ENCODE measurements at places on chromosomes 2 and 18. TPM values are rescaled to one million over a fixed set of nuclear protein-coding genes. Genes with fewer than 3 reads are reported as not detected.

GRCh38 chr18:36655930-36656329 lies 172.9 kb downstream of the TPGS2 start:
- peaks cover 3% of the 10 kb centered on the region for H3K27me3 ChIP-seq
- no peaks in the 10 kb centered on the region for H3K36me3 ChIP-seq
- H3K4me1 ChIP-seq = peaks cover 1% of the 10 kb centered on the region
- no peak overlapping the region for H3K4me3 ChIP-seq

GRCh38 chr2:163800951-163801381 lies 65.2 kb upstream of the FIGN start:
- no peak overlapping the region for H3K27ac ChIP-seq
- no peaks in the 10 kb centered on the region for H3K27me3 ChIP-seq
- H3K36me3 ChIP-seq = no peaks in the 10 kb centered on the region
- DNase-seq = no peak

- peak overlapping the region; percentile 67 for H3K4me3 ChIP-seq
- H3K27ac ChIP-seq = no peak overlapping the region
- H3K27me3 ChIP-seq = peaks cover 10% of the 10 kb centered on the region
- H3K4me1 ChIP-seq = peaks cover 31% of the 10 kb centered on the region
- no peaks in the 10 kb centered on the region for H3K36me3 ChIP-seq
Observed at GRCh38 chr2:37324536-37324785, 172 bp downstream of the PRKD3 start.

GRCh38 chr2:198282061-198282460 lies 477.7 kb downstream of the PLCL1 start:
- no peak overlapping the region for H3K4me3 ChIP-seq
- DNase-seq = no peak
- no peaks in the 10 kb centered on the region for H3K4me1 ChIP-seq
- no peaks in the 10 kb centered on the region for H3K36me3 ChIP-seq

GRCh38 chr2:240290432-240291336 lies 144.8 kb upstream of the GPC1 start:
- H3K36me3 ChIP-seq = no peaks in the 10 kb centered on the region
- peaks cover 11% of the 10 kb centered on the region for H3K27me3 ChIP-seq
- H3K27ac ChIP-seq = peak overlapping the region; percentile 62
- no peak for DNase-seq

- peaks cover 13% of the 10 kb centered on the region for H3K4me1 ChIP-seq
- peaks cover 10% of the 10 kb centered on the region for H3K36me3 ChIP-seq
- no peak overlapping the region for H3K27ac ChIP-seq
- H3K27me3 ChIP-seq = no peaks in the 10 kb centered on the region
Observed at GRCh38 chr2:172465417-172466334, 38.3 kb downstream of the ITGA6 start.

DNA sequence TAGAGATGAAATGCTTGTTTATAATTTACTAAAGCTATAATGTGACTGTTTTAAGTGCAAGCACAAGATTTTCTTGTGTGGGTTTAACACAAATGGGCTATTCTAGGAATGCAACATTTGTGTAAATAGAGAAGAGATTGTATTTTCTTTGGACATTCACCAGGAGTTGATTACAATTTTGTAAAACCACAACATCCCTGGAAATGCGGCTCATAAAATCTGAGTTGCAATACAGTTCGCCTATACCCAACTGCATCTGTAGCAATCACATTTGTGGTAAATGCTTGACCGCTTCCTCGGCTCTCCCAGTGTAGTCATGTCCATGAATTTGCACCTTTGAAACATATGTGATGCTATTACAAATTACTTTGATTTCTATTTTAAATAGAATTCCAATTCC lies 348.7 kb upstream of the CDH20 start:
- H3K4me3 ChIP-seq = no peak overlapping the region
- no peaks in the 10 kb centered on the region for H3K27me3 ChIP-seq
- H3K27ac ChIP-seq = no peak overlapping the region
- DNase-seq = no peak
- H3K4me1 ChIP-seq = no peaks in the 10 kb centered on the region

DNA sequence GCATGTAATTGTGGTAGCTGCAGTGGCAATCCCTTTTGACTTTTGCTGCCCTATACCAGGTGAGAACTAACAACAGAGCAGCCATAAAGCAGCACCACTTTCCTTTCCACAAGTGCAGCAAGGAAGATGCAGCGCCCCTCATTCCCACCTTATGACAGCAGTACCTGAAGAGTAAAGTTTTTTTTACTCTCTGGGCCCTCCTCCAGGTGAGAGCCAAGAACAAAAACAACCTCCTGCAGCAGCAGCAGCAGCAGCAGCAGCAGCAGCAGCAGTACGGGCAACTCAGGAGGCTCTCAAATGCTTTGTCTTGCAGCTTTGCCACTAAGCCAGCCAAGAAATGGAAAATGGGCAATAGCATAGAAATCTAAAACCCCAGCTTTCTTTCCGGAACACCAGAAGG lies 397.5 kb downstream of the FIGN start:
- no peak overlapping the region for H3K4me3 ChIP-seq
- no peak for DNase-seq
- H3K27me3 ChIP-seq = no peaks in the 10 kb centered on the region
- no peak overlapping the region for H3K27ac ChIP-seq
- no peaks in the 10 kb centered on the region for H3K36me3 ChIP-seq
- H3K4me1 ChIP-seq = no peaks in the 10 kb centered on the region

DNA sequence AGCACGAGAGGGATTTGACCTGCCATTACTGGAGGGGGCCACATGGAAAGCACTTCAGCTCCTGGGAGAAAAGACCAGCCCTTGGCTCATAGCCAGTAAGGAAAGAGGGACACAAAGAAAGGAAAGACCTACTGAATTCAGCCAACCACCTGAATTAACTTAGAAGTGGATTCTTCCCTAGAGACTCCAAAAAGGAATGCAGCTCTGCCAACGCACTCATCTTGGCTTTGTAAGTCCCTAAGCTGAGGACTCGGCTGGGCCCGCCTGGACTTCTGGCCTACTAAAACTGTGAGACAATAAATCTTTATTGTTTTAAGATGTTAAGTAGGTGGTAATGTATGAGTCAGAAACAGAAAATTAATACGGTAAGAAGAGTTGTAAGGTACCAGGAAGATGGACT lies 11.5 kb downstream of the ATF2 start:
- H3K27ac ChIP-seq = peak overlapping the region; percentile 10
- H3K27me3 ChIP-seq = no peaks in the 10 kb centered on the region
- H3K4me3 ChIP-seq = no peak overlapping the region
- no peak for DNase-seq
- H3K4me1 ChIP-seq = no peaks in the 10 kb centered on the region
- H3K36me3 ChIP-seq = peaks cover 5% of the 10 kb centered on the region

- H3K27ac ChIP-seq = no peak overlapping the region
- no peaks in the 10 kb centered on the region for H3K27me3 ChIP-seq
- DNase-seq = no peak
- H3K36me3 ChIP-seq = no peaks in the 10 kb centered on the region
- no peak overlapping the region for H3K4me3 ChIP-seq
- no peaks in the 10 kb centered on the region for H3K4me1 ChIP-seq
Observed at GRCh38 chr2:68714866-68715265, 19.7 kb upstream of the ARHGAP25 start.

- H3K27ac ChIP-seq = no peak overlapping the region
- no peaks in the 10 kb centered on the region for H3K36me3 ChIP-seq
- peaks cover 7% of the 10 kb centered on the region for H3K4me1 ChIP-seq
- H3K27me3 ChIP-seq = peaks cover 22% of the 10 kb centered on the region
- DNase-seq = no peak
Observed at GRCh38 chr2:102224824-102225739, 38.3 kb downstream of the IL1RL2 start.

GRCh38 chr18:6830916-6831315 lies 101.4 kb downstream of the ARHGAP28 start:
- H3K27me3 ChIP-seq = no peaks in the 10 kb centered on the region
- H3K27ac ChIP-seq = no peak overlapping the region
- no peak for DNase-seq
- peaks cover 57% of the 10 kb centered on the region for H3K36me3 ChIP-seq

GRCh38 chr2:181189951-181190350 lies 209.5 kb downstream of the UBE2E3 start:
- H3K36me3 ChIP-seq = no peaks in the 10 kb centered on the region
- H3K27me3 ChIP-seq = no peaks in the 10 kb centered on the region
- no peak for DNase-seq
- H3K4me3 ChIP-seq = no peak overlapping the region
- no peak overlapping the region for H3K27ac ChIP-seq
- H3K4me1 ChIP-seq = no peaks in the 10 kb centered on the region

GRCh38 chr2:234492717-234493485 lies 4.0 kb downstream of the ARL4C start:
- H3K27me3 ChIP-seq = peaks cover 1% of the 10 kb centered on the region
- H3K36me3 ChIP-seq = peaks cover 15% of the 10 kb centered on the region
- DNase-seq = no peak
- peak overlapping the region; percentile 96 for H3K4me3 ChIP-seq

DNA sequence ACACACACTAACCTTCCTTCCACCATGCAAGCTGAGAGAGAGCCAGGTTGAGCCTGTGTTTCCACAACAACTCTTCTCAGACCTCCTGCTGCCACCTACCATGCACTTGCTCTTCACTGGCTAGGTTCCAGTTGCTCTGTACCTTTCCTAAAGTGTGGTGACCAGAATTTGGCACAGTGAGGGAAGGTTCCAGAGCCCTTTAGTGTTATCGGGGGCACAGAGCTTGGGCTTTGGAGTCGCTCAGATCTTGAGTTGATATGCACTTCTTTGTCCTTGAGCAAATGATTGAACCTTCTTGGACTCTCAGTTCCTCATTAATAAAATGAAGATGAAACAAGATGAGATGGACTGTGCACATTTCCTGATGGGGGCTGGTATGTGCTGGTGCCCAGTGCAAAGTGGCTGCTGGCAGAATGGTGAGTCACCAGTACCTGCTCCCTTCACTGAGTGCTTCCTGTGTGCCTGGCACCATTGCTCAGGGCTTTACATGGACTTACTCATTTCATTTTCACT lies 47.1 kb downstream of the NEDD4L start:
- no peaks in the 10 kb centered on the region for H3K27me3 ChIP-seq
- H3K27ac ChIP-seq = peak overlapping the region; percentile 50

GRCh38 chr18:6731222-6731596 lies 1.7 kb downstream of the ARHGAP28 start:
- peak overlapping the region; percentile 97 for H3K27ac ChIP-seq
- H3K36me3 ChIP-seq = peaks cover 7% of the 10 kb centered on the region

The PCGF1 gene
- 24.4 TPM for total RNA-seq

The PTPRN gene
- total RNA-seq = 30.2 TPM
